Airway epithelial cell (primary cell): ENCODE measurements at places on chromosomes 4 and X. TPM values are rescaled to one million over a fixed set of nuclear protein-coding genes. Genes with fewer than 3 reads are reported as not detected.

Gene OPRPN
- total RNA-seq = not detected in 2 replicates

Gene PRSS12
- 16.8 and 19.0 TPM in 2 replicates for total RNA-seq

Gene REPS2
- total RNA-seq = 1.2 and 1.5 TPM in 2 replicates

Gene PCDH18
- total RNA-seq = 1.5 and 2.4 TPM in 2 replicates

Gene PPM1K
- 3.2 and 9.0 TPM in 2 replicates for total RNA-seq
